Left lung (tissue), 14 donors: ENCODE measurements at places on chromosomes 2 and 18. TPM values are rescaled to one million over a fixed set of nuclear protein-coding genes. Genes with fewer than 3 reads are reported as not detected.

DNA sequence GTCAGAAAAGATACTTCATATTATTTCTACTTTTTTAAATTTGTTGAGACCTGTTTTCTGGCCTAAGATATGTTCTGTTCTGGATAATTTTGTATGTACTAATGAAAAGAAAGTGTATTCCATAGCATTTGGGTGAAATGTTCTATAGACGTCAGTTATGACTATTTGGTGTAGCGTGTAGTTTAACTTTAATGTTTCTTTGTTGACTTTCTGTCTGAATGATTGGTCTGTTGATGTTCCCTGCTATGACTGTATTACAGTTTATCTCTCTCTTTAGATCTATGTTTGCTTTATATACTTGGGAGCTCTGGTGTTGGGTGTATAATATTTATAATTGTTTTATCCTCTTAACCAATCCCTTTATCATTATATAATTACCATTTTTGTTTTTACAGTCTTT lies 352.4 kb downstream of the PTPRM start:
- H3K36me3 ChIP-seq = no peaks in the 10 kb centered on the region
- no peaks in the 10 kb centered on the region for H3K27me3 ChIP-seq
- no peak for DNase-seq
- no peak overlapping the region for H3K27ac ChIP-seq
- no peak overlapping the region for H3K4me3 ChIP-seq
- H3K4me1 ChIP-seq = peaks cover 4% of the 10 kb centered on the region

MARCHF4 gene
- not detected for total RNA-seq

DNA sequence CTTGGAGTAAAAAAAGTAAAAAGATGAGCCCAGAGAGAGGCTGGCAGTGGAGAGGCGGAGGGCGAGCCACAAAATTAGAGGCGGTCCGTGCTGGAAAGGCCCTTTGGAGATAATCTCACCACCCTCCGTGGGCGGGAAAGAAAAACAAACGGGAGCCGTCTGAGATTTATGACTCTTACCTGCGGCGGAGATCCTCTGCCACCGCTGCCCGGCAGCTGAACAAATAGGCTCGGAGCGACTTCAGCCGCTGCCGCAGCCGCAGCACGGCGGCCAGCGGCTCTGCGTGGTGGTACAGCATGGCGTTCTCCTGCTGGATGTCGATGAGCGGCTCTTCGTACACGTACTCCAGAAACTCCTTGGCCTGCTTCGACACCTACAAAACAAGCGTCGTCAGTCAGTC lies 94.6 kb downstream of the PLEKHM3 start:
- H3K36me3 ChIP-seq = peaks cover 14% of the 10 kb centered on the region
- no peak overlapping the region for H3K4me3 ChIP-seq
- no peaks in the 10 kb centered on the region for H3K27me3 ChIP-seq
- peak; percentile 72 for DNase-seq
- no peaks in the 10 kb centered on the region for H3K4me1 ChIP-seq
- H3K27ac ChIP-seq = no peak overlapping the region

DNA sequence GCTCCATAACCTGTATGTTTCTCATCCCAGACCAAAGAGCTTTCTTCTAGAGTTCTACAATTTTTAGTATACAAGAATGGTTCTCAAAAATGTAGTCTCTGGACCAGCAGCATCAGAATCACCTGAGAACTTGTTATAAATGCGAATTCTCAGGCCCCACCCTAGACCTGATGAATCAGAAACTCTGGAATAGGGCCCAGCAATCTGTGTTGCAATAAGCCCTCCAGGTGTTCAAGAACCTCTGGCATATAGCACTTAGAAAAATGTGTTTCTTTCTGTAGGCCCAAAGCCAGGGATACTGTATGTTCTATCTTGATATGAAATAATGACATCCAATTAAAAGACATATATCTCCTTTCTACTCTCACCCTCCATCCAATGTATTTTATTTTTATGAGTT lies 10.4 kb downstream of the PAIP2B start:
- H3K27ac ChIP-seq = no peak overlapping the region
- H3K27me3 ChIP-seq = no peaks in the 10 kb centered on the region
- H3K36me3 ChIP-seq = no peaks in the 10 kb centered on the region
- H3K4me1 ChIP-seq = no peaks in the 10 kb centered on the region
- no peak for DNase-seq
- no peak overlapping the region for H3K4me3 ChIP-seq

- H3K27ac ChIP-seq = no peak overlapping the region
- peaks cover 6% of the 10 kb centered on the region for H3K4me1 ChIP-seq
- no peak overlapping the region for H3K4me3 ChIP-seq
- H3K36me3 ChIP-seq = no peaks in the 10 kb centered on the region
- peak; percentile 49 for DNase-seq
- H3K27me3 ChIP-seq = no peaks in the 10 kb centered on the region
These were observed 34.9 kb downstream of the C18orf54 start for GRCh38 chr18:54392543-54393023.

DNA sequence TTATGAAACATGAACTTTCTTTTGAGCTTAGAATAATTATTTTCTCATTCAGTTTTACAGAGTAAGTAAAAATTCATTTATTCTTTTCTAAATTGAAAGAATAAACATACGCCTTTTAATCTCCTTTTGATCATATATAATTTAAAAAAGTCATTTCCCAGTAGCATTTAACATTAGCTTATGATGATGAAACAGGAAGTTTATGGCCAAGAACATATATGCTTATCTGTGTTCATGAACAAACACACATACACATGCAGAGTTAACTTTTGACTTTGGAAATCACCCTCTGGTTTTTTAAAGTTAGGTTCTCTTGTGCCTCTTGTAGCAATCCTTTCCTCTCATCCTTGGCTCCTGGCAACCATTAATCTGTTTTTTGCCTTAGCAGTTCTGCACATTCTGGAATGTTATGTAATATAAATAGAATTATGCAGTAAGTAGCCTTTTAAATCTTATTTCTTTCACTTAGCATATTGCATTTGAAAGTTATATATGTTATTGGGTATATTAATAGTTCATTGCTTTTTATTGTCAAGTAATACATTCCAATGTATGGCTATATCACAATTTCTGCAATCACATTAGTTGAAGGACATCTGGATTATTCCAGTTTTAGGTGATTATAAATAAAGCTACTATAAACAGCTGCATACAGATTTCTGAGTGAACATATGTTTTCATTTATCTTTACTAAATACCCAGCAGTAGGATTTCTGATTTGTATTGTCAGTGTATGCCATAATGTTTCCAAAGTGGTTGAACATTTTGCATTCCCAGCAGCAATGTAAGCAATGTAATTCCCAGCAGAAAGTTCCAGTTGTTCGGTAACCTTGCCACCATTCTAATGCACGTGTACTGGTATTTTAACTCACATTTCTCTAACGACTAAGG lies 210.3 kb downstream of the ZRANB3 start:
- H3K36me3 ChIP-seq = no peaks in the 10 kb centered on the region
- H3K4me3 ChIP-seq = no peak overlapping the region

DNA sequence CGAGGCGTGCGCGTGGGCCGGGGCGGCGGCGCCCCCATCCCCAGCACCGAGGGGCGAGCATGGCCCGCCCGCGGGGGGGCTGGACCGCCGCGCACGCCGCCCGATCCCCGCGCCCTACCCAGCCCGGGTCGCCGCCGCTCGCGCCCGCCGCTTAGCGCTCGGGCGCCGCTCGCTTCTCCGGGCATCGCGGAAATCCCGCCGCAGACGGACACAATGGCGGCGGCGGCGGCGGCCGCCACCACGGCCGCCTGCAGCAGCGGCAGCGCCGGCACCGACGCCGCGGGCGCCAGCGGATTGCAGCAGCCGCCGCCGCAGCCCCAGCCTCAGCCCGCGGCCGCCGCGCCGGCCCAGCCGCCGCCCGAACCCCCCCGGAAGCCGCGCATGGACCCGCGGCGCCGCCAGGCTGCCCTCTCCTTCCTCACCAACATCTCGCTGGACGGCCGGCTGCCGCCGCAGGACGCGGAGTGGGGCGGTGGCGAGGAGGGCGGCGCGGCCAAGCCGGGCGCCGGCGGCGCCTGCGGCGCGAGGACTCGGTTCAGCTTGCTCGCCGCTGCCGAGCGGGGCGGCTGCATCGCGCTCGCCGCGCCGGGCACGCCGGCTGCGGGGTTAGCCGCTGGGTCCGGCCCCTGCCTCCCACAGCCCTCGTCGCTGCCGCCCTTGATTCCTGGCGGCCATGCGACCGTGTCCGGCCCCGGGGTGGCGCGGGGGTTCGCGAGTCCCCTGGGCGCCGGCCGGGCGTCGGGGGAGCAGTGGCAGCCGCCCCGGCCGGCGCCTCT lies 453 bp downstream of the CABLES1 start:
- H3K4me1 ChIP-seq = peaks cover 20% of the 10 kb centered on the region
- H3K27me3 ChIP-seq = peaks cover 46% of the 10 kb centered on the region
- H3K4me3 ChIP-seq = peak overlapping the region; percentile 61
- peak overlapping the region; percentile 87 for H3K27ac ChIP-seq
- no peak for DNase-seq
- no peaks in the 10 kb centered on the region for H3K36me3 ChIP-seq

GALNT5 gene
- total RNA-seq = 59.4 TPM

DNA sequence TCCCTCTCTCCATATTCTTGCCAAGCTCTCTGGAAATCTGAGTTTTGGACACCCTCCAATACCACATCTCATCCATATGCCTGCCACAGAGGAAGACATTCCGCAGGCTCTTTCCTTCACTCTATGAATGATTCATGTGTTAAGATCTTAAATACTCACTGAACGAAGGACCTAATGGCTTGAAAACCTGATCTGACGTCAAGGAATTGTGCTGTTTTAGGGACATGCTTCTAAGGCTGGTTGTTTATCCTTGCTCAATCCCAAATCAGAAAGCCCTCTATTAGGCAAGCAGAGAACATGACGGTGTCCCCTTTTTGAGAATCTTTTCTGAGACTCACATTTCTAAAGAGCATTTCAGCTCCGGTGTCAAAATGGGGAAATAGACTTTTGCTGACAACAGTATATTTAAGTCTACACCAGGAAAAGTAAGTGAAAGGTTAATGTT lies 83.7 kb upstream of the GALNT5 start:
- H3K4me3 ChIP-seq = no peak overlapping the region
- H3K27me3 ChIP-seq = no peaks in the 10 kb centered on the region
- no peak overlapping the region for H3K27ac ChIP-seq
- DNase-seq = no peak

RASGRP3 gene
- total RNA-seq = 20.3 TPM

- DNase-seq = no peak
- H3K4me1 ChIP-seq = no peaks in the 10 kb centered on the region
- H3K4me3 ChIP-seq = no peak overlapping the region
- no peaks in the 10 kb centered on the region for H3K27me3 ChIP-seq
- H3K36me3 ChIP-seq = no peaks in the 10 kb centered on the region
- no peak overlapping the region for H3K27ac ChIP-seq
These were observed 169.4 kb downstream of the EIPR1 start for GRCh38 chr2:3208179-3208578.

DNA sequence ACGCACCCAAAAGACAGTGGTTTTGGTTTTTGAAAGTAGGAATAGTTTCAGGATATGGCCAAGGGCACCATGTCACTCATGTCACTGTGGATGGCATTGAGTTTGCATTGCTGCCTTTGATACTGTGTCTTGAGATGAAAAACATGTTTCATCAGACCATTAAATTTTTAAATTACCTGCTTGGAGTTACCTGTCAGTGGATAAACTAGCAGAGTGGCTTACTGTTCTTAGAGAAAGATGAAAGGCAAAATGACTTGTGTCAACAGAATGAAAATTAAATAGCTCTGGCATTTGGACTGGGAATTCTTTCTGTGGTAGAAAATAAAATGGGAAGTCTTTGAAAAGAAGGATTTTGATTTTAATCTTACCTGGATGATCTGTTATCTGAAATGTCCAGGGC lies 386 bp downstream of the ICOS start:
- DNase-seq = no peak
- H3K36me3 ChIP-seq = no peaks in the 10 kb centered on the region
- no peak overlapping the region for H3K4me3 ChIP-seq
- no peaks in the 10 kb centered on the region for H3K4me1 ChIP-seq

DNA sequence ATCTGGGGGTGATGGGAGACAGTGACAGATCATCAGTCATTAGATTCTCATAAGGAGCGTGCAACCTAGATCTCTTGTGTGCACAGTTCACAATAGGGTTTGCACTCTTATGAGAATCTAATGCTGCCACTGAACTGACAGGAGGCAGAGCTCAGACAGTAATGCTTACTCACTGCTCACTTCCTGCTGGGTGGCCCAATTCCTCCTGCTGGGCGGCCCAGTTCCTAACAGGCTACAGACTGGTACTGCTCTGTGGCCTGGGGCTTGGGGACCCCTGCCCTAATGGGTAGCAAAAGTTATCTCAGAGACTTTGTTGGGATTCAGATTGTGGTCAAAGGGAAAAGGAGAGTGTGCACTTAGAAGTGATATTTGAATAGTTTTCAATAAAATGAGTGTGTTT lies 840.1 kb upstream of the ID2 start:
- H3K27me3 ChIP-seq = no peaks in the 10 kb centered on the region
- H3K4me1 ChIP-seq = no peaks in the 10 kb centered on the region
- H3K36me3 ChIP-seq = no peaks in the 10 kb centered on the region
